ENCODE measurements at places on chromosomes 4 and X.

DNA sequence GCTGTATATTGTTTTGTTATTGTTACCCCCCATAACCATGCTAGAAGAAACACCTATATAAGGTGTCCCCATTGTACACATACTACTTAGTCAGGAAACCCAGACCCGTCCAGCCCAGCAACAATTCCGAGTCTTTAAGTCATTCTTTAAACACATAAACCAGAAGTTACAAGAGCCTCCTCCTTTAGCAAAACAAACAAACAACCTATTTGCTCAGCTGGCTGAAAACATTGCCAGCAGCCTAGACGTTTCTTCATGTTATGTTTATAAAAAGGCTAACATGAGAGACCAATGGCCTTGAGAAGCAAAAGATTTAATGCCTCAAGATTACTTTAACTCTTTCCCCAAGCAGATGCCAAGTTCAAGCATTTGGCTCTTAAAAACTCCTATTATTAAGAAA lies 1.4 kb downstream of the ACOX3 start:
- DNase-seq = no peak

GRCh38 chrX:12986164-12986779 lies 11.4 kb downstream of the TMSB4X start:
- DNase-seq = no peak

DNA sequence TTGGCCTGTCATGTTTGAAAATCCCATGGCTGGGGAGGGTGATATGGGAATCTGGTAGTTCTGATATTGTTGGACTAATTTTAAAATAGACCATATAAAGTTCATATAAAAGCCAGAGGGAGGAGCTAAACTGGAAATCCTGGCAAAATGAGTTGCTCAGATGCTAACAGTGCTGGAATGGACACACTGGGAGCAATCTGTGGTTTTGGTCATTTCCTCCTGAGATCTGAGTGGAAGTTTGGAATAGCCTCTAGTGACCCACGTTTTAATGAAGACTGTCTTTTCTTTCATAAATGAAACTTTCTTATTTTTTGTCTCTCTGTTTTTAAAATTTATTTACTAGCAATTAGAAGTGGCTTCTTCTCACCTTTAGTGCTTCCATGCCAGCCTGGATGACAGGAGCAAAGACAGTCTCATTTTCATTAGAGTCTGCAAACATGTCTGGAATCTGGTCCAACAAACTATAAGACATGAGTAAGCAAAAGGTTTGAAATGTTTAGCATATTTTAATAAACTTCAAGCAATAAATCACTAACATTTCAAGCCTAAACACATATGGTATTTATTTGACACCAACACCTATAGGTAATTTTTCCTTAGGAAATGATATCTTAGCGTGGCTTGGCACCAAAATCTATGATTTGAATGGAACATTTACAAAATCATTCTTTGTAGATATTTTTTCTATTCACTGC lies 66.6 kb downstream of the METTL14 start:
- DNase-seq = no peak

GRCh38 chr4:60605646-60606354 lies 594.3 kb upstream of the ADGRL3 start:
- no peak for DNase-seq

GRCh38 chr4:52576961-52577623 lies 82.0 kb downstream of the USP46 start:
- DNase-seq = no peak

Data from stimulated activated CD8-positive, alpha-beta memory T cell treated with anti-CD3 and anti-CD28 coated beads, Interleukin-7, amount 100 ng/mL, for 48 hours (primary cell).